ENCODE measurements at places on chromosomes 11 and 22.

DNA sequence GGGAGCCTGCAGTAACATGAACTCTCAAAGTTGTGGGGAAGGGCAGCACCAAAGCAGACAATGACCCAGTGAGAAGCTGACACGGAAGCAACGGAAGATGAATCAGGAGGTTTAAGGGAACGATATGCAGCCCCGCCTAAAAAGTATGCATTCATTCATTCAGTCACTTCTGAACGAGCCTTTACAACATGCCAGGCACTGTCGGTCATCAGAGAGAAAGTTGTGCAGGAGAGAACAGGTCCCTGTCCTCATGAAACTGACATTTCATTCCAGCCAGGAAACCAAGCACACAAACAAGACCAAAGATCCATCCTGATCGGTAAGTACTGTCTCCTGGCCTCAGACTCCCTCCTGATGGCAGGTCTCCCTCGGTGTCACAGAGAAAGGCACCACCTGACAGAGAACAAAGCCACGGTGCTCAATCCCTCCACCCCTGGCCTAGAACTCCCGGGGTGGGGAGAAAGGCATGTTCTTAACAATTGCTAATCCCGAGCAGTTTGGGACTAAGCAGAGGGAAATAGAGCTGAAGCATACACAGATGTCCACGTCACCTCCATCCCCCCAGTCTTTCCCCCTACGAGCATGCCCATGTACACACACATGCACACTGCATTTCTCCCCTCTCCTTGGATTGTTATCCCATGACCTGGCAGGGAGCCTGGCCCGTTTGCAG is 49.3 kb downstream of the LRFN4 start:
- DNase-seq: no peak

DNA sequence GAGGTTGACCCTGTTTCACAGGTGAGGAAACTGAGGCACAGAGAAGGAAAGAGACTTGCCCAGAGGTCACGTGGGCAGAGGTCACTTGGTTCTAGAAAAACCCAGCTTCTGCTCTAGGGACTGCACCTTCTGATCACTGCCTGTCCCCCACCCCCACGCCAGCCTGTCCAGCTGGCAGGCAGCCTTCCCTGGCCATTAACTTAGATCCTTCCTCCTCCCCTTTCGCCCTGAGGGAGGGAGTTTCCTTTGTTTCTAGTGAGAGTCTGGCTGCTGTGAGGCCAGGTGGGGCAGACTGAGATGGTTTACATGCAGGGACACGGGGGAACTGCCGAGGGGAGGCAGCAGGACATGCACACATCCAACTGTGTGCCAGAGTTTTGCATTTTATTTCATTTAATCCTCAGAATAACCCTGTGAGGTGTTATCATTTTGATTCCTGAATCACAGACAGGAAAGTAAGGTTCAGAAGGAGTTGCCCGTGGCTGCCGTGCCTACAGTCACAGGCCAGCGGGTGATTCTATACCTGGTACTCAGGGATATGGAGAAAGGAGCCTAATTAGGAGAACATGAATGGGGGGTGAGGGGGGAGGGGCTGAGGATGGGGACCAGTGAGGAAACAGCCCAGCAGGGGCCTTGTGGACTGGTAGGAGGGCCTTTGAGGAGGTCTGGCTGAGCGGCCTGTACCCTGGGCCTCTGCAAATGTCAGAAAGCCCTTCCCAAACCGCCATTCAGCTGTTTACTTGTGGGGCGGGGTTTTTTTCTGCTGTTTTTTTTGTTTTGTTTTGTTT is 3.4 kb downstream of the FAM83F start:
- no peak for DNase-seq

- no peak for DNase-seq
Observed at GRCh38 chr11:78786086-78786485, 211.4 kb upstream of the NARS2 start.

DNA sequence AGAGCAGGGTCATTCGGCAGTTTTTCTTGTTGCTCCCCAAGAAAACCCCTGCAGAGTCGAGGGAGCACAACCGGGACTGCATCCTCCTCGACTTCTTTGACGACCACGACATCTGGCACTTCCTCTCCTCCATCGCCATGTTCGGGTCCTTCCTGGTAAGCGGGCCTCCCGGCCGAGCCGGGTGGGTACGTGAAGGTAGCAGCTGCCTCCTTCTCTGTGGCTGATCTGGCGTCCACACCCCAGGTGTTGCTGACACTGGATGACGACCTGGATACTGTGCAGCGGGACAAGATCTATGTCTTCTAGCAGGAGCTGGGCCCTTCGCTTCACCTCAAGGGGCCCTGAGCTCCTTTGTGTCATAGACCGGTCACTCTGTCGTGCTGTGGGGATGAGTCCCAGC is 3.4 kb upstream of the TAGLN start:
- DNase-seq: no peak

GRCh38 chr11:27692781-27693180 is 7.5 kb downstream of the BDNF start:
- no peak for DNase-seq

DNA sequence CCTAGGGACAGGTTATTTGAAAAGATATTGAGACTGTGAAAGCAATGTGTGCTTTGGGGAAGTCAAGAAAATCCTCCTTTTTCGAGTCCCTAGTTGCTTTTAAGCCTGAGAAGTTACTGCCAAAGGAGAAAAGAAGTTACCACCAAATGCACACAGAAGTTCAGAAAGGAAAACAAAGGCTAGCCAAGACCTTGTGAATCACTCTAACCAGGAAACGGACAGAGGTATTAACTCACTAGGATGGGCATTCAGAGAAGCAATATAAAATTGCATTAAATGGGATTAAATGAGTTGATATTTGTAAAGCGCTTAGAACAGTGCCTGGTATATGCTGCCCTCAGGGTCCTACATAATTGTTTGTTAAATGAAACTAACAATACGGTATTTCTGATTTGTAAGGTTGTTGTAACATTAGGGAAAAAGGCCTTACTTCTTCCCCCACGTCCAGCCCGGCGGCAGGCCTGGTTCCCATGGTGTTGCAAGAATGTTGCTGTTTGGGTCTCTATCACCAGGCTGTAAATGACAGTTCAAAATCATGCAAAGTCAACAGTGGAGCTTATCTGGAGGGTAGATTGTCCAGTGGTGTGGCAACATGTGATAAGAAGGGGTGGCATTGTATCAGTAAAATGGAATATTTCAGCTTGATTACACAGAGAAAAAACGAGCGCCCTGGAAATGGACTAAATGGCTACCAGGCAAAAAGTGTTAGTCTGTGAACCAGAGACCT is 7.1 kb downstream of the TMA7B start:
- DNase-seq: no peak

DNA sequence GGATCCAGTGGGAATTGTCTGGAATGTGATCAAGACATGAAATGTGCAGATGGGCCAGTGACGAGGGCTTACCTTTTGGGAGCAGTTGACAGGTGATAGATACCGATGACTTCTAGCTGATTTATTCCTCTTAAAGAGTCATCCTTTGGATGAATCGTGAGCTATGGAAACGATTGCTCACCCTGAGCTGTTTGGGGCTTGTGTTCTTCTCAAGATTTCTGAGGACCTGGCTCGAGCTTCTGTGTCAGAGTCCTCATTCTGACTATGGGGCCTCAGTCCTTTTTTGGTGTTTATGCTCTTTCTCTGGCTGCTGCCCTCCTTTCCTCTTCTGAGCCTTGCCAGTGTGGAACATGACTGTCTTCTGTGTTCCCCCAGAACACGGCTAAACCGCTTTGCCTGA is 11.9 kb upstream of the AMPD3 start:
- no peak for DNase-seq

- DNase-seq: no peak
Observed at GRCh38 chr11:10323793-10324170, 18.9 kb downstream of the ADM start.

- no peak for DNase-seq
Observed at GRCh38 chr11:32065865-32066629, 24.8 kb upstream of the RCN1 start.

GRCh38 chr11:74077193-74077592 is 68.3 kb upstream of the UCP3 start:
- no peak for DNase-seq

GRCh38 chr11:123483058-123483457 is 53.0 kb downstream of the GRAMD1B start:
- no peak for DNase-seq

DNA sequence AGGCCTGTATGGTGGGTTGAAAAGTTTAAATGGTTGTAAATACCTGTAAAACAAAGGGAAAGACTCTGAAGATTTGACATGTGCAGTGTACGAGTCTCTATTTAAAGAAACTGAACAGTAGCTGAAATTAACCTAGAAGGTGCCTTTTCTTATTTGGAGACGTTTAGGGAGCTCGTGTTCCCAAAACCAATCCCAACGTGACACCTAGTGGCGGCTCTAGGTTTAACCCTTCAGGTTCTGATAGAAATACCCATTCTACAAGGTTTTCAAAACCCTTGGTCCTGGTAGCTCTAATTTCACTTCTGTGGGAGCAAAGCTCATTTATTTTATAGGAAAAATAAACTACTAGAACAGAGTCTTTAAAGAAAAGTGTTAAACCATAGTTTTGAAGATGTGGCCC is 258.3 kb downstream of the LRRC4C start:
- peak; percentile 6 for DNase-seq

DNA sequence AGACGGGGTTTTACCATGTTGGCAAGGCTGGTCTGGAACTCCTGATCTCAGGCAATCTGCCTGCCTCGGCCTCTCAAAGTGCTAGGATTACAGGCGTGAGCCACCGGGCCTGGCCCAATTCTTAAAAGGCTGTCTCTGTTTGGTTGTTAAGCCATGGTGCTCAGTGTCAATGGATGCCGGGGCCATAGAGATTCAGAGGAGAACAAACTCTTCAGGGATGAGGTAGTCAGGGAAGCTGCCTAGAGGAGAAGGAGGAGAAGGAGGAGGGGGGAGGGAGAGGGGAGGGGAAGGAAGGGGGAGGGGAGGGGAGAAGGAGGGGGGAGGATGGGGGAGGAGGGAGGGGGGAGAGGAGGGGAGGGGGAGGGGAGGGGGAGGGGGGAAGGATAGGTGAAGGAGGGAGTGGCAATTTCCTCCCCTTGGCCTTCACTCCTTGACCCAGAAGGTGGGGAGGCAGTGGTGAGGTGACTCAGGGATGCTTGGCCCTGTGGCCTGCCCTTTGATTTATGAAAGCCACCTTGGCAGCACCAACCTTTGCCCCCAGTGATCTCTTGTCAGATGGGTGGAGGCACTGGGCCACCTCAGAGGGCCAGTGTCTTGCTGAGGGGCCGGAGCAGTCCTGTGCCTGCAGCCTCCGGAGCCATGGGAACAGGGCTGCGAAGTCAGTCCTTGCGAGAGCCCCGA is at the start of gene C11orf86:
TSS of gene C11orf86 (plus strand) at position 581 of the 681 bp plus-strand sequence. CDS start at position 640, 59 bp downstream.
- no peak for DNase-seq

GRCh38 chr22:45878051-45878781 is 98.7 kb downstream of the WNT7B start:
- no peak for DNase-seq

- DNase-seq: no peak
Observed at GRCh38 chr11:64643256-64643881, 52.3 kb downstream of the SLC22A12 start.

DNA sequence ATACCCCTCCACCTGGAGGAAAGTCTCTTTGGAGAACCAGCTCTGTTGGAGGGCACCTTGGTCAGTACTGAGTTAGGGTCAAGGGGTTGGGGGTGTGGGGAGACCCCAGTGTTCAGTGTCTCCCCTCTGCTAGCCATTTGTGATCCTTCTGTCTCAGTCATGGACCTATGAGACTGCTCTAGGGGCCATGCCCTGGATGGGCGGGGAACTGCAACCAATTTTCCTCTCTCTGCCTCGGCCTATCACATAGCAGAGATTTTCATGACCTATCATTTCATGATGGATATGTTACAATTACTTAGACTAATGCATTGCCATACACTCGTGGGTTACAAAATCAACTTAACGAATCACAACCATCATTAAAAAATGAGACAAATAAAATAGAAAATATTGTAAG is 7.4 kb downstream of the OTOG start:
- no peak for DNase-seq

- DNase-seq: no peak
Observed at GRCh38 chr11:68173926-68174325, 39.2 kb downstream of the KMT5B start.

DNA sequence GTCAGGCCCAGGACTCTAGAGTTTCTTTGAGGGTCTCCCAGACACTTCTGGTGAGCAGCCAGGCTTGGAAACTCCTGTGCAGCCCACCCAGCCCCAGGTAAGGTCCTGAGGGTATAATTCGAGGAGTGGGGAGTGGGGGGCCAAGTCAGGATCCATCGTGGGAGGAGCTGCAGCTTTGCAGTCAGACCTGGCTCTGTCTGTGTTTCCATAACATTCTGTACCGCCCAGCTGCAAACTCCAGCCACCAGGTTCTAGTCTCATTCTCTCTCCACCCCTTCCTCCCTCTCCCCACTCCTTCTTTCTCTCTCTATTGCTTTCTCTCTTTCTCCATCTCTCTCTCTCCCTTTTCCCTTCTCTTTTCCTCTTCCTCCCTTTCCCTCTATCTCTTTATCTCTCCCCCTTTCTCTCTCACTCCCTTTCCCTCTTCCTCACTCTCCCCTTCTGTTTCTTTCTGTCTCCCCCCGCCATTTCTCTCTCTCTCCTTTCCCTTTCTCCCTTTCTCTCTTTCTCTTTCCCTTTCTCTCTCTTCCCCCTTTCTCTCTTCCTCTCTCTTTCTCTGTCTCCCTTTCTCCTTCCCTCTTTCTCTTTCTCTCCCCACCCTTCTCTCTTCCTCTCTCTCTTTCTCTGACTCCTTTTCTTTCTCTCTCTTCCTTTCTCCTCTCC is 127.2 kb downstream of the MN1 start:
- DNase-seq: no peak

DNA sequence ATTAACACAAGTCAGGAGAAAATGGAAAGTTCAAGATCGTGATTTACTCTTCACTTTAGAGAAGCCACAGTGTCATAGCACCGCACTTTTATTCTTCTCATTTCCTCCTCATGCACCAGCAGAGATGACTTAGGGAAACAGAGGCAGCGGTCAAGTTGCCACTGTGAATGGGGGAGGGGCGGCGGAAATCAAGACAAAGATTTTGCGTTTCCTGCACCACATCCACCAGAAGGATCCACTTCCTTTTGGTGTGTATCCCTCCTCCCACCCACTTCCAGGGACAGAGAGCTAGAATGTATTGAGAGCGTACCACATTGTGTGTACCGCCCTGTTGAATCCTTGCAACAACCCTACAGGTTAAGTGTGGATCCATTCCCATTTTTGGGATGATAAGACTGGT is 21.8 kb downstream of the TSPAN18 start:
- DNase-seq: no peak

GRCh38 chr11:90220391-90220790 is 2.5 kb downstream of the CHORDC1 start:
- DNase-seq: no peak

- no peak for DNase-seq
Observed at GRCh38 chr11:63017306-63017974, 1.8 kb upstream of the SLC22A8 start.

DNA sequence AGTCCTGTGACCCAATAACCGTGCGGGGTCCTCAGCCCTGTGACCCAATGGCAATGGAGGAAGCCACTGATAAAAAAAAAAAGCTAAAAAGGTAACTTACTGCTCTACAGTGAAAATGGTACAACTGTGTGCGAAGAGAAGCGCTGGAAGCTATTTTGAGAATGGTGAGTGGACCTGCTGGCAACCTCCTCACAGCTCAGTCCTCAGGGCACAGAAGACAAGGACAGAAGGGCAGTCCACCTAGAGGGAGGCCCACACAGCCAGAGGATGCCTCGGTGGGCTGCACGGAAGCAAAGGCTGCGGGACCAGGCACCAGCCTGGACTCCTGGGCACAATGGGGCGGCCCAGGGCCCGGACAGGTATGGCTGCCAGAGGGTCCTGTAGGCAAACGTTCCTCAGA is 35.6 kb downstream of the BRD1 start:
- DNase-seq: no peak

GRCh38 chr22:37188901-37189466 is 937 bp upstream of the C1QTNF6 start:
- DNase-seq: no peak

- DNase-seq: no peak
Observed at GRCh38 chr22:50546326-50547262, 895 bp downstream of the KLHDC7B start.

Data from activated CD4-positive, alpha-beta T cell treated with anti-CD3 and anti-CD28 coated beads, Interleukin-2, amount 10 ng/mL, durations not matched to agents 7 days and 5 days (primary cell).